Endothelial cell (in vitro differentiated cells): ENCODE measurements at places on chromosomes 2 and 18.

DNA sequence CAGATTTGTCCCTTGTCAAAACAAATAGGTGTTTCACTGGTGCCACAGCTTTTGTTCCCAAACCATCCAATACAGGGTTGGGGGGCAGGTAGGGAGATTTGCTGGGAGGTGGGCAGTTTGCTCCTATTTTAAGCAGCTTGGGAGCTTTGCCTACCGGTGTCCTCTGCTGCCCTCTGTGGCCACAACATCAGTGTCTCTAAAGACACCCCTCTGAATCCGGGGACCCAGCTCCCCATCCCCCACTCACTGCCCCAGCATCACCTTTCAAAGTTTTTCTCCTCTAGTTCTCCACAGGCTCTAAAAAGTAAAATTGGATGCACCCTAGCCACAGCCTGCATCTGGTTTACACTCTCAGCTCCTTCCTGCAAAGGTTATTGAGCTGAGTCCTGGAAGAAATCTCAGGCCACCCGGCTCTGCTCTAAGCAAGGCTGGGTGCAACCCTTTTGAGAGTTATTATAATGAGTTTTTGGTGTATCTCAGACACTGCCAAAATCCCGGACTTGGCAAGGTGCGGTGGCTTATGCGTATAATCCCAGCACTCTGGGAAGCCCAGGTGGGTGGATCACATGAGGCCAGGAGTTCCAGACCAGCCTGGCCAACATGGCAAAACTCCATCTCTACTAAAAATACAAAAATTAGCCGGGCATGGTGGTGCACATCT lies 2.9 kb upstream of the EPAS1 start:
- peaks cover 19% of the 10 kb centered on the region for H3K4me1 ChIP-seq
- DNase-seq: peak; percentile 29
- H3K36me3 ChIP-seq: peaks cover 4% of the 10 kb centered on the region
- H3K27ac ChIP-seq: no peak overlapping the region
- H3K4me3 ChIP-seq: no peak overlapping the region

DNA sequence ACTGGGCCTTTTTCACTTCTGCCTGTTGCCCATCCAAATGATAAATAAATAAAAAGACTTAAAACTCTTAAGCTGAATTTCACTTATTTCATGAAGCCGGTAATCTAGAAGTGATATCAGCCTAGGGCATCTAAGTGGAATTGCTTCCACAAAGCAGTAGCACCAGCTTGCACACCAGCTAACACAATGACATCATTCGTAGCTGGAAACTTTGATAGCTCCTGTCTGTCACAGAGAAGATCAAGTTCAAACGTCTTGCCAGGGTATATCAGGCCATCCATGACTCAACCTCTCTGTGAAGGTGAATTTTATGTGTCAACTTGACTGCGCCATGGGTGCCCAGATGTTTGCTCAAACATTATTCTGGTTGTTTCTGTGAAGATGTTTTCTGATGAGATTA lies 161.7 kb upstream of the MYT1L start:
- DNase-seq: no peak
- H3K27ac ChIP-seq: no peak overlapping the region
- H3K4me3 ChIP-seq: no peak overlapping the region
- no peaks in the 10 kb centered on the region for H3K4me1 ChIP-seq

- peaks cover 23% of the 10 kb centered on the region for H3K4me1 ChIP-seq
- no peaks in the 10 kb centered on the region for H3K27me3 ChIP-seq
- no peak overlapping the region for H3K27ac ChIP-seq
- no peaks in the 10 kb centered on the region for H3K36me3 ChIP-seq
Observed at GRCh38 chr18:26746398-26746797, 119.1 kb downstream of the AQP4 start.

DNA sequence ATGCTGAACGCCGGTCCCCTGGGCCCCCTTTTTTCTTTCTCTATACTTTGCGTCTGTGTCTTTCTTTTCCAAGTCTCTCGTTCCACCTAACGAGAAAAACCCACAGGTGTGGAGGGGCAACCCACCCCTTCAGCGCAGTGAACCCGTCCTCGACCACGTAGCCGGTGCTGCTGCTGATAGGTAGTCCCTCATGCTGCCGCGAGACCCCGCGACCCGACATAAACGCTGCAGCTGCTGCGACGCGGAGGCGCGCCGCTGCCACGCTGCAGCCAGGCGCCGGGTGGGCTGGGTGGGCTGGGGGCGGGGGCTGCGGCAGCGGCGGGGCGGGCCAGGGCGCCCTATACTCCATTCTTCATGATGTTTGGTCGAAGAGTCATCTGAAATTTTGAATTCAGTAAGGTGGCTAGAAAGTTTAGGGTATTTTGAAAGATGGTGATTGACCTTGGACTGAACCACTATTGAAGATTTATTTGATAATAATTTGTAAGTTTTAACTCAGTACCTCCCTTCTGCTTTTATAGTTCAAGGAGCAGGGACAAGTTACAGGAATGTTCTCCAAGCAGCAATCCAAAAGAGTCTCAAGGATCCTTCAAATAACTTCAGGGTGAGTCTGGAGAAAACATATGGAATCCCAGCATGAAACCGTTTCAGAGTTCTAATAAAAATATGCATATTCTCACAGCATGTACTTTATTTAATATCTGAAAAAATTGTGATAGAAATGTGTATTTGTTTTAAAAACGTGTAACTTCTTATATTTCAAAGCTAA lies 24.1 kb downstream of the CFLAR start:
- peaks cover 52% of the 10 kb centered on the region for H3K36me3 ChIP-seq
- H3K4me3 ChIP-seq: peak overlapping the region; percentile 49
- peaks cover 7% of the 10 kb centered on the region for H3K27me3 ChIP-seq

- H3K4me1 ChIP-seq: peaks cover 13% of the 10 kb centered on the region
- H3K27ac ChIP-seq: peak overlapping the region; percentile 15
- peaks cover 1% of the 10 kb centered on the region for H3K27me3 ChIP-seq
- no peak overlapping the region for H3K4me3 ChIP-seq
- no peaks in the 10 kb centered on the region for H3K36me3 ChIP-seq
- DNase-seq: no peak
Observed at GRCh38 chr2:35510636-35511035, 844.9 kb upstream of the CRIM1 start.

DNA sequence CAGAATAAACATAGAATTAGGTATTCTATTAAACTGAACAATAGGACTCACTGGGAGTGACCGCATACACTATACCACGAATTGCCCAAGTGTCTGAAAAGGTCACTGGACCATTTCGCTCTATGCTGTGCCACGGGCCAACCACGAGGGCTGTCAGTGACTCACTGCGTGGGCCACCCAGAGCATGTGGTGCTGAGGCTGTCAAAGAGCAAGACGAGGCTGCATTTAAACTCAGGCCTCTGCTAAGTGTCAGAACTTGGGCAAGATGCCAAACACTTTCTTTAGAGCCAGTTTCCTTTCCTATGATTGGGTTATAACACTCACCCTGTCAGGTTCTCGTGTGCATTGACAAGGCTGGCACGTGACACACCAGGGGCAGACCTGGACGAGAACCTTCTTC lies 97.5 kb downstream of the SH3YL1 start:
- H3K27me3 ChIP-seq: no peaks in the 10 kb centered on the region
- no peak overlapping the region for H3K27ac ChIP-seq
- no peaks in the 10 kb centered on the region for H3K36me3 ChIP-seq
- peaks cover 5% of the 10 kb centered on the region for H3K4me1 ChIP-seq
- DNase-seq: no peak
- H3K4me3 ChIP-seq: no peak overlapping the region
